ENCODE measurements at places on chromosomes 6 and 20.

GRCh38 chr6:159758031-159759001, 3.5 kb upstream of the ACAT2 start:
- DNase-seq = peak; percentile 66

DNA sequence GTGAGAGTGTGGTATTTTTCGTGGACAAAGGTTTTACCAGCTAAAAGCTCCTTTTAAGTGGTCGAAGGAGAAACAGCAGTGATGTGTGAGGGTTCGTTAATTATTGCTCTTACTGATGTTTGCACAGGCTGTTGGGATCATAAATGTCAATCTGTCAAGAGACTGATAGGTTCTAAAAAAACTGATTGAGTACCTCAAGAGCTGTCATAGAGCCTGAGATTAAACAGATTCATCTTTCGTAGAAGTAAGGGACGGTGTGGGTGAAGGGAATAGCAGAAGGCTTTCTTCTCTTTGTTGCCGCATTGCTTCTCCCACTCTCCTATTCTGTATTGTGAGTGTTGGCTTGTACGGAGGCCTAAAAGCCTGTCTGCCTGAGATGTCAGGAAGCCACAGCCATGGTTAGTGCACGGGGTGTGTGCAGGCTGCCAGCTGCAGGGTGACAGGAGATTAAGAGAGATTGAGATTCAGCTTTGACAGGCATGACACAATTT, 291.0 kb downstream of the ZFAND3 start:
- DNase-seq = peak; percentile 22

GRCh38 chr6:56954403-56955170, at the start of gene BEND6:
TSS of gene BEND6 (plus strand) at chr6:56955107. CDS start at chr6:56981811, 26,704 bp downstream.
- peak; percentile 78 for DNase-seq

GRCh38 chr20:58670659-58671058, 19.6 kb downstream of the STX16 start:
- no peak for DNase-seq

DNA sequence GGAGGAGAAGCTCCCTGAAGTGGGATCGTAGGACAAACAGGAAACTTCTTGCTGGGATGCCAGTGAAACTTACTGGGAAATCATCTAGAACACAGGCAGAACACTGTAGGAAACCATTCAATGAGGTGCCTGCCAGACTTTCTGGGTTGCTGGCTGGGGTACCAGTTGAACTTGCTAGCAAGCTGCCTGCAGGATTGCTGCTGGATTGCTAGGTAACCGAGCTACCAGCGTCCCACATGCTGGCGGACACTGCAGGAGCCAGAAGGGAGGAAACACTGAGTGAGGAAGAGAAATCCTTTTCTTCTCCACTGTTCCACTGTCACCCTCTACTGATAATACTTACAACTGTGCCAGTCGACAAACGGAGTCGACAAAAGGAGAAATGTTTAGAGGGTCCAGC, 91.3 kb upstream of the SLC35B3 start:
- DNase-seq = no peak

GRCh38 chr6:10421158-10421920, 6.5 kb upstream of the TFAP2A start:
- no peak for DNase-seq

DNA sequence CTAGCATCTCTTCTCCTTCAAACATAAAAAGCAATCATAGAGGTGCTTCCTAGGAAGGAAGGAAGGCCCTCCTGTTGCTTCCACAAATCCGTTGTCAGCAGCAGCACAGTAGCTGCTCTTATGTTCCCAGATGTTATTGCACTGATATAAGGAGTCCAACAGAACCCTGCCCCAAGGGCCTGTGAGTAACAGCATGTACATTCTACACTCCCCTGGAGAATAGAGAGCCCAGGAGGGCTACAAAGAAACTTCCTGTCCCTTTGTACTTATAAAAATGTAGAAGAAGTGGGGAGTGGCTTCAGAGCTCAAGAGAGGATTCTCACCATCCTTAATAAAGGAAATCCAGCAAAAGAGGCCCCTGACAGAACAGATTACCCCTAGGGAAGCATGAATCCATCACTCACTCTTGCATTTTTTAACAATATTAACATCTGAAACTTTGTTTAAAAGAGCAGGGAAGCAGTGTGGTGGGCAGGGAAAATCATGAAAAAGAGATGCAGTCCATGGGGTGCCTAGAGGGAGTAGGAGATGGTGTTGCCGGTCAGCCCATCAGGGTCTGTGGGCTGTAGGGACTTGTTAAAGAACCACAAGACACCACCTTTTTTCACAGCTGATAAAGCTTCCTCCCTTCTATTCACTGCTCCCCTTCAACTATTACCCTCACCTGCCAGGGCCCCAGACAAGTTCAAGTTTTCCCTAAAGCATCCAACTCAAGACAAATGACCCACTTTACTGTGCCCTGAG, 104.5 kb upstream of the ADGRF1 start:
- peak; percentile 88 for DNase-seq

- no peak for DNase-seq
Measured at GRCh38 chr6:87257046-87257445, 65.3 kb upstream of the SMIM8 start.

DNA sequence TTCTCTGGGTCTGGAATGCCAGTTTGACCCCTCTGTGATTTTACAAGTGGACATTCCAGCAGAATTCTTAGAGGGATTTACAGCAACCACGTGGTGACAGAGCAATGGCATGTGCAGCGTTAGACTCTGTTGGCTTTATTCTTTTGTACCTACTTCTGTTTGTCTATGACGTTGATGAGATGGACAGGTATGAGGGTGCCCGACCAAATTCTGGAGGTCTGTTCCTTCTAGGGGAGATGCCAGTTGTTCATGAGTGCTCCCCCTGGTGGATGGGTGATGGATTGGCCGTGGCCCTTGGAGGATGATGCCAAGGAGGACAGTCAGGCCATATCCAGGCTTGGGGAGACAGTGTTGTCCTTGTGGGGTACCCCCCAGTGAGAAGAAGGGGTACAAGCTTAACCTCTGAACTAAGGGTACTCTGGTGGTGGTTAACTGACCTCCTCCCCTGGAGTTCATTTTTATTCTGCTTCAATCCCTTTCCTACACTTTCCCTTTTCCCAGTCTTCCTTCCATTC, 198.6 kb downstream of the DTNBP1 start:
- DNase-seq = no peak

- DNase-seq = no peak
Measured at GRCh38 chr6:38453861-38454260, 185.9 kb downstream of the BTBD9 start.

DNA sequence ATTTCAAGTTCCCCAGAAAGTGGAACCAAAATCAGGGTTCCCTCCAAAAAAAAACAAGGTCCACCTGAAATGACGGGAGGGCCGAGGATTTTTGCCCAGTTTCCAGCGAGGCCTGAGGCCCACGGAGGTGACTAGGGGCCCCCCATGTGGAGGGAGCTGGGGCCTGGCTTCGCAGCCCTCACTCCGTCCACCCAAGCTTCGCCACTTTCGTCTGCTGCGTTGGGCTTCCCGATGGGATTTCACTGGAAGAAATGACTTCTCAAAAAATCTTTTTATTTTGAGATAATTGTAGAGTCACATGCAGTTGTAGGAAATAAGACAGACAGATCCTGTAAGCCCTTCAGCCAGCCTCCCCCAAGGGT, 208.3 kb downstream of the TAF4 start:
- no peak for DNase-seq

DNA sequence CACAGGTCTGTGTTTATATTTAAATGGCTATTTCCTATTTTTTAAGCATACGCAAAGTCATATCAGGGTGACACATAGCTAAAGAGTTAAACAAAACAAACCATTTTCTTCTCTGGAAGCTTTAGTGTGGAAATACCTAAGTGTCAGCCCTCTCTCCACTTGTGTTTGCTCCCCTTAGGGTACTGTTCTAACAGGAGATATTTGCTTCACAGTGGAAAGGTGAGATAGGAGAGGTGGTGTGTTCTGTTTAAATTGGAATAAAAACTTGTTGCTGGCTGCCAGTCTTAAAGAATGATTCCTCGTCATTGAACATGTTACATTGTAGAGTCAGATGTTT, 18.9 kb downstream of the PHACTR2 start:
- DNase-seq = no peak

GRCh38 chr6:10401004-10401536, 13.8 kb downstream of the TFAP2A start:
- DNase-seq = no peak

DNA sequence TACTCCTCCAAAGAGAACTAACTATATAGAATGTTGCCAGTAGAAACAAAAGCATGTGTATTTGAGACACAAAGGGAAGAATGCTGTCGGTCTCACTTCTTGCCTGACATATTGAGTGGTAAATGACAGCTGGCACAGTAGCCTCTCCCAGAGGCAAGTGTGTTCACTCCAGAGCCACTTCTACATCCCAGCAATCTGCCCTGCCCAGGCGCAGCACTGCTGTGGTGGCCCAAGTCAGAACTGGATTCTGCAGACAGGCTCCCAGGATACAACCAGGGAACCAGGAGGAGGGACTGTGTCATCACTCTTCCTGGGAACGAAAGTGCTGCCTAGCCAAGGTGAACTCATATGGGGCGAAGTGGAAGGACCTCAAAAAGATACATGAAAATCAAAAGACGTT, 103.2 kb upstream of the ARMC2 start:
- no peak for DNase-seq

- DNase-seq = no peak
Measured at GRCh38 chr6:97187951-97188350, 95.1 kb downstream of the MMS22L start.

- DNase-seq = no peak
Measured at GRCh38 chr20:757506-757905, 10.8 kb downstream of the SLC52A3 start.

Measured in cardiac fibroblast (primary cell).